ENCODE measurements at places on chromosomes 1 and 21.

GRCh38 chr1:230868736-230869385 lies 540 bp upstream of the C1orf198 start:
- peak; percentile 76 for DNase-seq

DNA sequence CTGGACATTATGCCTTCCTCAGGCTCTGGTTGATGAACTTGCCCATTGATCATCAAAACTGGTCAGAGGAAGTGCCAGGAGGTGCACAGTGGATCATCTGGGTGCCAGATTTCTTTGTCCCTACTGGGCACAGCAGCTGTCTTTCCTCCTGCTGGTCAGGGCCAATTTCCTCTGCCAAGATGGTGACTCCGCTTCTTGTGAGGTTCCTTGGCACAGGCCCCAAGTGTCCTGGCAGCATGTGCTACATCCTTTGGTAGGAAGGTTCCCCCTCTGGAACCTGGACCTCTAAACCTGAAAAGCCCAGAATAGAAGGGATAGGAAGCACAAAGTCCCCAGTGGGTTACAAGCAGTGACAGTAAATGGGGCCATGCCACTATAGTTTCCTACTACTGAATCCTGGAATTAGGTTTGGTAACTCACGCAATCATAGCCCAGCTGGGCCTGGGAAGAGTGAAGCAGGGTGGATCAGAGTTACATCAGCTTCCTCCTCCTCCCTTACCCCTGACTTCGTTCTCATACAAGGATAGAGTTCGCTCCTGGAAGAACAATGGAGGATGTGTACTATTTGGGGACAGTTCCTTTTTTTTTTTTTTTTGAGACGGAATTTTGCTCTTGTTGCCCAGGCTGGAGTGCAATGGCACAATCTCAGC lies 147.1 kb downstream of the CNIH3 start:
- DNase-seq: no peak

GRCh38 chr1:171220581-171221054 lies 27.7 kb upstream of the FMO1 start:
- no peak for DNase-seq

DNA sequence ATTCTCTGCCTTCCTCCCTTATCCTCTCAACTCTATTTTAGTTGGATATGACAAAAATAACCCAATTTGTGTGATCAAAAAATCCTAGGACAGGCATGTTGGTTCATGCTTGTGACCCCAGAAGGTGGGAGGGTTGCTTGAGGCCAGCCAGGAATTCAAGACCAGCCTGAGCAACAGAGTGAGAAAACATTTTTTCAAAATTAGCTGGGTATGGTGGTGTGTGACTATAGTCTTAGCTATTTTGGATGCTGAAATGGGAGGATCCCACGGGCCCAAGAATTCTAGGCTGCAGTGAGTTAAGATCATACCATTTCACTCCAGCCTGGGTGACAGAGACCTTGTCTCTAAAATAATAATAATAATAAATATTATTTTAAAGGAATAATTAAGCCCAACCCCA lies 1383.1 kb upstream of the ADGRL2 start:
- no peak for DNase-seq

DNA sequence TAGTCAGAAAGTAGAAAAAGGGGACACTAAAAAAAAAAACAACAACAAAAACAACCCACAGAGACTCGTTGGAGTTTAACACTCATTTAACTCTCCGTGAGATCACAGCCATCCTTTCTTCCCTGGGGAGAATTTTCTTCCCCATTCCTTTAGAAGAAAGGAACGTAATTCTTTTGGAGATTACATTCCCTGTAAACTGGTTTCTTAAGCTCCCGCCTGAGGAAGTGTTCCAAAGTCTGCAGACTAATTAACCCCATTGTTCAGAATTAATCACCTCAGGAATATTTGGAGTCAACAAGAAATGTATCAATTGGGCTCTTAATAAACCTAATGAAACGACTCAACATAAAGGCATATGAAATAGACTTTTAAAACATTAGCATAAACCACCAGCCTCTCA lies 228.2 kb upstream of the CSF3R start:
- no peak for DNase-seq

GRCh38 chr1:101025283-101025656 lies 314 bp downstream of the DPH5 start:
- DNase-seq: no peak

- no peak for DNase-seq
Observed at GRCh38 chr1:33060579-33061083, 20.3 kb upstream of the AZIN2 start.

DNA sequence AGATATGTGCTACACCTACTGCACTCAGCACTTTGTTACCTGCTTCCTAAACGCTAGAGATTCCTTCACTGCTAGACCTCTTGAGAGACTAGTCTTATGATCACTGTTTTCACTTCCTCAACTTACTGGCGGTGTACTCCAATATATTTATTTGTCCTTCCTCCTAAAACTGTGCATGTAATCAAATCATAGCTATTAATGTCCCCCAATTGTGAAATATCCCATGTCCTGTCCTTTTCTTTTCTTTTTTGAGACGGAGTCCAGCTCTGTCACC lies 3.4 kb downstream of the SOAT1 start:
- no peak for DNase-seq

DNA sequence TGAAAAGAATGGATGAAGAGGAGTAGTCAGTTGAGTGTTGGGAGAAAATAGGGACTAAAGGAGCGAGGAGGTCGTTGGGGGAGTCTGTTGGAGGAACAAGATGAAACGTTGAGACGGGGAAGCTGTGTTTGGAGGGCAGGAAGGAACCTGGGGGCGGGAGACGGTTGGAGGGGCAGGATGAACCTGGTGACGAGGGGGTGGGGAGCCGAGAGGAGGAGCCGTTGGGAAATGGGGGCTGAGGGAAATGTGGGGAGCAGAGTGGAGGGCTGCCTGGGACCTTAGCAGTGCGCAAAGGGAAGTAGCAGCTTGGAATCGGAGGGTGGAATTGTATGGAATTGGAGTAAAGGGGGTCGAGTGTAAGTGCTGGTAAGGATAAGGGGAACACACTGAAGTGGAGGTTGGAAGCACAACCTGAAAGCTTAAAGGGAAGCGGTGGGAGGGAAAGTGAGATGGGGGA lies 630 bp downstream of the MTF2 start:
- DNase-seq: peak; percentile 41

GRCh38 chr1:27157194-27157593 lies 2.3 kb upstream of the SLC9A1 start:
- DNase-seq: no peak
